MM.1S (cell line): ENCODE measurements at places on chromosomes 4 and X.

- DNase-seq, result no peak
Observed at GRCh38 chr4:86522349-86522748, 71.8 kb upstream of the PTPN13 start.

DNA sequence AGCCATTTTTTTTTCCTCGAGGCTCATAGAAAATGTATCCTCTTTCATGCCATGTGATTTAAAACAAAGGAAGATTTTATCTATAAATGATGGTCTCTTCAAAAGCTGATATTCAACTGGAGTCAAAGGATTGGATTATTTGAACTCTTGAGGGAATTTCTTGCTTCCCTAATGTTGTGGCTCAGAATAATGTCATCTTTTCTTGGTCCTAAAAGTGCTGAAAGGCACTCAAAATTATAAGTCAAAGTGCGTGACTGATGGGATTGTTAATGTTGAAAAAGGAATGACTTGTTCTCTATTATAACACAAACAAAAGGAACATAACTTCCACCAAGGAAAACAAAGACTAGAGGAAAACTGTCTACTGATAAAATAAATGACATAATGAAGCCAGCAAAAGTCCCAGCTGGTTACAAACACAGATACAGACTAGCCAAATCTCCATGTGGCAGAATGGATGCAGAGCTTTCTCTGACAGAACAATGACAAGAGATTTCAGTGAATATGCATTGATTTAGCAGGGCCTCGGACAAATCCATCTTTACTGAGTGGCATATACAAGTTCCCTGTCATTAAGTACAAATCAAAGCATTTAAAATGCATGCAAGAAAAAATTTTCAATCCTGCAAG, 552.6 kb downstream of the GBA3 start:
- no peak for DNase-seq

DNA sequence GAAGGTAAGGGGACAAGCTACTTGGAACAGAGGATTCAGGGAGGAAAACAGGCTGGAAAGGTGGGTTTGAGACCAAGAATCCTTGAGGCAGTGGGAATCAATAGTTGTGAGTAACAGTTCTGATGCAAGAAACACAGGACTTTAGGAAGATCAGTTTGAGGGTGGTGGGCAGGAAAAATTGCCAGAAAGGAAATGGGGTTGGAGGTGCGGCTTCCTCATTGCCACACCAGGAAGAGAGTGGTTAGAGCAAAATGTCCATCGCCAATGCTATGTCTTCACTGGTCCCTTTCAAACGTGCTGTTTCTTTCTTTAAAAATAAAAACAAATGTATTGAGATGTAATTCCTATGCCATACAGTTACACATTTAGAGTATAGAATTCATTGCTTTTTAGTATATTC, 57.1 kb upstream of the NOCT start:
- DNase-seq, result no peak

- no peak for DNase-seq
Observed at GRCh38 chr4:84977396-84977795, 10.9 kb upstream of the WDFY3 start.

DNA sequence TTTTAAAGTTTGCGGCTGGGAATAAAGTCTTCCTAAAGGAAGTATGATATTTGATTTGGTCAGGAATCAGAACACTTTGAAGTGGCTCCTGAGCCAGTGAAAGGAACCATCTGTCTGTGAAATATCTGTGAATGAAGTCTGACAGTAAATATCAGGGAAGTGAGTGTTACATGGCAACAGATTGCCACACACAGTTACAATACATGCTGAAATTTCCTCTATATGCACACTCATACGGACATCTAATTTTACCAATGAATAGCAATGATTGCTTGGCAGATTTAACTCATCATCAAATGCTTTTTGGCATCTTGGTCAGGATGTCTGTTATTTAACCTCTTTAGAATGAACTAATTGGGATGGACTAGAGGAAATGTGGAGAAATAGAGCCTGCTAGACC, 1023.8 kb downstream of the FAT4 start:
- DNase-seq, result no peak

- no peak for DNase-seq
Observed at GRCh38 chr4:184514121-184514988, 40.0 kb upstream of the IRF2 start.

DNA sequence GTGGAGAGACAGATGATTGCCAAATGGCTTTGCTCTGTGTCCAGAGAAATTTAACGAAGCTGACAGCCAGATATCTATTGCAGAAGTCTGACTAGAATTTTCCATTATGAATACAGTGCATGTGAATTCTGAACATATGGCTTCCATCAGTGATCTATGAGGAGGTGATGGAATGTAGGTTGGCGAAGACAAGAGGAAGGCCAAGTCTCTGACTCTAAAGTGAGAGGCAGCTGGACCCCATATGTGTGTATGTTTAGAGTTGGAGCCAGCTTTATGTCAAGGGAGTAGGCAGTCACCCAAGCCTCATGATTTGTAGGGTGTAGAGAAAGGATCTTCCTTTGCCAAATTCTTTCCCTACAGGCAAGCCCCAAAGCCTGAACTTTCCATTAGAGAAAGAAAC, 76.2 kb upstream of the TEX13D start:
- no peak for DNase-seq

DNA sequence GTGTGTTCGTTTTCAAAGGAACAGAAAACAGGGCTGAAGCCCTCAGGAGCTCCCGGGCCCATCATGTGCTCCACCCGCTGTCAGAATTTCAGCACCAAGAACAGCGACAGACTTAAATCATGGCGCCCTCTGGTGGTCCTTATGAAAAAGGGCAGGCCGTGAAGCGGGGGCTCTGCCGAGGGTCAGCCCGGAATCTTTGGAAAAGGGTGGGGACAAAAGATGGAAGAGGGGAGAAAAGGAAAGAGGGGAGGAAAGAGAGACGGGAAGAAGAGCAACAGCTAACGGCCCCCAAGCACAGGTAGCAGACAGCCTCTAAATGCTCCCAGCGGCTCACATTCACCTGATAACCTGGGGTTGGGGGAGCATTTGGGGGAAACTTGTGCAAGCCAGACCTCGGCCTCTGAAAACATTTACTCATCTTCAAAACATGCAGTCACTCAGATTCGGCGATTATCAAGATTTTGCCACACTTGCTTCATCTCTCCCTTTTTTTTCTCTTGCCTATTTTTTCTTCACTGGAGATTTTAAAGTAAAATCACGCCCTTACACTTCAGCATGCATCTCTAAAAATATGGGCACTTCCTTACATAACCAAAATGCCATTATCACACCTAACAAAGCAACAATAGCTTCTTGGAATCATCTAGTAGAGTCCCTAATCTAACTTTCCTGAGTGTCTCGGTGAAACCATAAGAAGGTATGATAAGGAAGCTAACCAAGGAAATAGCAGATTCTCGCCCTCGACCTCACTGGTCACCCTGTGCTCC, 28.1 kb upstream of the MAN2B2 start:
- peak; percentile 60 for DNase-seq

DNA sequence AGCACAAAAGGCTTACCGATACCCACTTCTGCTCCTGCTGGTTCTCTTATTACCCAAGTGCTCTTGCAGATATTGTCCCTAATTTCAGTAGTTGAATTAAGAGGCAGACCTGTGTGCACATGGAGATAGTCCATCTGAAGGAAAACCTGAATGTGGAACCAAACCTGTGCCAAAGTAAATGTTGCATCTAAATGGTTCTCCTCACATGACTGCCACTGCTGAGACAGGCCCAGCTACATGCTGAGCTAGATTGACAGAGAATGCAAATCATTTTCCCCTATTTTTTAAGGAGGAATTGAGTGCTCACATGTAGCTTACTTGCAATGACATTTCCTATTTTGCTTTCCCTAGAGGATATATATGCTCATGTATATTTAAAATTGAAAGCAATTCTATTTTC, 609.1 kb upstream of the TECRL start:
- no peak for DNase-seq

DNA sequence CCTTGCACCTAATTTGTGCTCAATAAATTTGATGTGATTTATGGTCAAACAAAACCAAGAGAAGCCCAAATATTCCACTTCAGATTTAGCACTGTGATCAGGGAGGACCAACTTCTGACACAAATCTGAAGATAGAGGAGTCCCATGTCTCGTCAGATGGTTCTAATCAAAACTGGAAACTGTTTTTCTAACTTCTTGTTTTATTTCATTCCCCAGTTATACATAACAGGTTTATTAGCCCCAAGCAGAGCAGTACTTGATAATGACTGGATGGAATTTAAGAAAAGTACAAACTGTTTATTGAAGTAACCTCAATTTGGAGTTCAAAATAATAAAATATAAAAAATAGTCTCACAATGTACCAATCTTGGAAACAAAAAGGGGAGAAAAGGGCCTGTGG, 310.3 kb downstream of the LDB2 start:
- no peak for DNase-seq

DNA sequence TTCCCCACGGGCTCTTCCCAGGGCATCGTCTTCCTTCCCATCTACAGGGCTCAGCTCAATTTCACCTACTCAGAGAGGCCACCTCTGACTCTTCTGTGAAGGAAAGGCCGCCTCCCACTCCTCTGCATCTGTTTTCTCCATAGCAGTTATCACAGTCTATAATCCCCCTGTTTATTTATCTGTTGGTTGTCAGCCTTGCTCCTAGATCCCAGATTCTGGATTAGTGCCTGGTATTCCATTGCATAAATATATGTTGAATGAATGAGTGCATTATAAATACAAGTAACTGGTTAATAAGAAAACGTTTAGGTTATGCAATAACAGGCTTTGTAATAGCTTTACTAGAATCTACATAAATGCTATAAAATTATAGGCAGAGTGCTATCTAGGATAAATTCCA, 52.9 kb downstream of the NSG1 start:
- DNase-seq, result no peak

DNA sequence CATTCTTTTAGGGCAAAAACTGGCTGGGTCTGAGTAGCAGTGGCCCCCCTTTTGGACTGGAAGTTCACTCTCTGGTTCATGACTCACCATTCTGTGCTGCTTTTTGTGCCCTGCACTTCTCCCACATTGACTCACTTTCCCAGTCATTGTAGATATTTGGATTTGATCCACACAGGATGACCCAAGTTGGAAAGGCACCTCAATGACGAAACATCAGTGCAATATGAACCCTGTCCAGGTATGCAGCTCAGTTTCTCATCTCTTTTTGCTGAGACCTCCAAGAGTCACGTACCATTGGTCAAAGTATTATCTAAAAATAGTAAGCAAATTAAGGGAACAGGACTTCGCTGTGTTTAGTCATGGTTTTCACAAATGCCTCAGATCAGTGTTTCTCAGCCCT, 92.7 kb downstream of the CBLL2 start:
- no peak for DNase-seq

DNA sequence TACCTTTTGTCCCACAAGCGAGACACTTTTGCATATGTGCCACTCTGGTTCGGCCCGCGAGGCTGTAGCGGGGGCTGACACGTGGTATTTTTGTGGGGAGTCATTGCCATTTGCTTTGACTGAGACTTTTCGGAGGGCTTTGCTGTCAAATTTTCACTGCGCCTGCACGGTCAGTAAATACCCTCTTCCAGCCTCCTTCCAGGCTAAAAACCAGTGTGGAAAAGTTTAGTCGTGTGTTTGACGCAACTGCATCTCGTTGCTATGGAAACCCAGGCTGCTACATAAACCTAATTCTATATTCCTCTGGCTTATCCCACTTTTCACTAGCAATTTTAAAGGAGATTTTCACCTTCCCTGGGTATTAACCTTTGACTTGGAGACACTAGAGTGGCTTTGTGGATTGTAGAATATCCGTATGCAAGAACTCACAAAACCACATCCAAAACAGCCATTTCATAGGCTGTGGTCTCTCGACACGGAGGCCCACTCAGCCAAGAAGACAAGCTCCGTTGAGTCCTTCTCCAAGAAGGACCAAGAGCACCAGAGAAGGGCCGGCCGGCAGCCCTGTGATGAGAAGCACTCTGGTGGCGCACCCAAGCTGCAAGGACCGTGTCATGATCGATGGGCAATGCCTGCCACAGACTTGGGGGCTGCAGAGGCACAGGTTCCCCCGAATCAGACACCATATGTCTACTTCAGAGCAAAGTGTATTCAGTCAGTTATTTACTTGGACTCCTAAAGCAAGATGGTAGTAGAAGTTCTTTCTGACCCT, 38.4 kb upstream of the ENPP6 start:
- DNase-seq, result no peak

GRCh38 chrX:39757971-39758370, 339.8 kb downstream of the BCOR start:
- DNase-seq, result no peak

- DNase-seq, result no peak
Observed at GRCh38 chr4:55941881-55942396, 6.8 kb upstream of the CEP135 start.

- DNase-seq, result no peak
Observed at GRCh38 chr4:98242538-98242937, 18.6 kb upstream of the RAP1GDS1 start.

GRCh38 chr4:41006141-41006540, 208.2 kb downstream of the APBB2 start:
- no peak for DNase-seq

GRCh38 chr4:142547974-142548373, 298.1 kb downstream of the INPP4B start:
- no peak for DNase-seq

DNA sequence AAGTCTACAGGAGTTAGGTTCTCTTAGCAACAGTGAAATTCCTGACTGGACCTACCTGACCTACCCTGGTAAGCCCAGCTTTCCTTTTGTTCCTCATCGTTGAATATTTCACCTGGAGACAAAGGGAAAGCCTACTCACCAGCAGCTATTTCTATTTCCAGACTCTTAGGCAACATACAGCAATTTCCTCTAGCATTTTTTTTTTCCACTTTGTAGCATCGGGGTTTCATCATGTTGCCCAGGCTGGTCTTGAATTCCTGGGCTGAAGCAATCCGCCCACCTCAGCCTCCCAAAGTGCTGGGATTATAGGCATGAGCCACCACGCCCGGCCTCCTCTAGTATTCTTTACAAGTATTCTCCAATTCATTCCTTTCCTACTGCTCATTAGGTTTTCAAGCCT, 6.8 kb upstream of the S100G start:
- DNase-seq, result no peak

GRCh38 chr4:93495346-93495745, 333.2 kb upstream of the ATOH1 start:
- DNase-seq, result no peak

DNA sequence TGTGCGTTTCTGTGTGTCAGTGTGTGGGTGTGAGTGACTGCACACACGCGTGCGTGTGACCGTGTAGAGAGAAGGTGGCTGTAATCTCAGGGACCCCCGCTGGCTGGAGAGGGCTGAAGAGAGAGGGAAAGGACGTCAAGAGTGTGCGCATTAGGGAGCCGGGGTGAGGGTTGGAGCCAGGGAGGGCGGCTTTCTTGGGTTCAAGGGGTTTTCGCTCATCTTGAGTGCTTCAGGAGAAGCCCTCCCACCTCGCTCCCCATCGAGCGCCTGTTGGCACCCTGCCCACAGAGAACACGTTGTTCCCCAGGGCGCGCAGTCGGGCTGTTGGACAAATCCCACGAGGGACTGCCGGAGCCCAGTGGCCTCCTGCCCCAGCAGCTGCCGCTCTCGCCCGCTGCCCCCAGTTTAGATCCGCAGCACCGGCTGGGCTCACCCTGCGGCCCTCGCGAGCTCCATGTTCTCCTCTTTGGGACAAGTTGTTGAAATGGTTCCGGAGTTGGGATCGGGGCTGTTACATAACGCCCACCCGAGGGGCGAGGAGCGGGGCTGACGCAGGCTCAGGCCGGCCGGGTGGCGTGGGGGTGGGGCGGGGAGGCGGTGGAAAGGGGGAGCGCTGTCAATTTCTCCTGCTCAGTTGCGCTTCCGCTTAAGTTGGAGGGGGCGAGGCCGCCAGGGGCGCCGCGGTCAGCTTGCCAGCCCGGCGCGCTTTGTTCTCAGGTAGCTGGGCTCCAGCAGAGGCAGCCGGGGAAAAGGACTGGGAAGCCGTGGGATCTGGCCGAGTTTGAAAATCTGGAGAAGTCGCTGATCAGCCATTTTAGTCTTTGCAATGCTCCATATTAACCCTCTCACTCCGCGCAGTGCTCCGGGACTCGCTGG, 1.6 kb downstream of the GRIA2 start:
- no peak for DNase-seq
